ENCODE measurements at places on chromosomes 4 and X.
A peak's percentile ranks its signal among the peaks of the same experiment; 100 is the strongest.

- no peak for DNase-seq
Observed at GRCh38 chrX:15376956-15377355, 7.3 kb downstream of the VEGFD start.

- no peak for DNase-seq
Observed at GRCh38 chr4:112340023-112340422, 42.9 kb downstream of the ALPK1 start.

GRCh38 chrX:39149761-39150160 lies 348.5 kb downstream of the MID1IP1 start:
- DNase-seq = peak; percentile 18

GRCh38 chrX:104697294-104697693 lies 131.3 kb downstream of the IL1RAPL2 start:
- DNase-seq = no peak

- DNase-seq = no peak
Observed at GRCh38 chrX:81708487-81708886, 506.6 kb downstream of the SH3BGRL start.

GRCh38 chr4:110994781-110995180 lies 371.9 kb upstream of the PITX2 start:
- DNase-seq = no peak

DNA sequence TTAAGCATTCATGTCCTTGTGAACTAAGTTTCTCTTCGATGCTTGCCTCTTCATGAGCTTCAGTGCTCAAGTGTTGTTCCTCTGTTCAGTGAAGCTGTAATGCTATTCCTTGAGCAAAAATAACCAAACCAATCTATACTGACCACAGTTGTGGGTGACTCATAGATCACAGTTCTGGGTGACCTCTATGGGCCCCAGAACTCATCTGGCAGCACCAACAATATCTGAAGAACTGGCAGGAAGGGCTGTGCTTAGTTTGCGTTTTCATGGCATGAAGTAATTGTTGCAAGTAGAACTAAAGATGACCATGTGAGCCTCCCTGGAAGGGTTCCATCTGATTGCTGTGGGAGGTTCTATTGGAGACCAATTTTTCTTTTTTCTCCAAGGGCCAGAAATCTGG lies 106.2 kb downstream of the CCNG2 start:
- no peak for DNase-seq

- DNase-seq = no peak
Observed at GRCh38 chrX:3485727-3486126, 139.3 kb upstream of the MXRA5 start.

DNA sequence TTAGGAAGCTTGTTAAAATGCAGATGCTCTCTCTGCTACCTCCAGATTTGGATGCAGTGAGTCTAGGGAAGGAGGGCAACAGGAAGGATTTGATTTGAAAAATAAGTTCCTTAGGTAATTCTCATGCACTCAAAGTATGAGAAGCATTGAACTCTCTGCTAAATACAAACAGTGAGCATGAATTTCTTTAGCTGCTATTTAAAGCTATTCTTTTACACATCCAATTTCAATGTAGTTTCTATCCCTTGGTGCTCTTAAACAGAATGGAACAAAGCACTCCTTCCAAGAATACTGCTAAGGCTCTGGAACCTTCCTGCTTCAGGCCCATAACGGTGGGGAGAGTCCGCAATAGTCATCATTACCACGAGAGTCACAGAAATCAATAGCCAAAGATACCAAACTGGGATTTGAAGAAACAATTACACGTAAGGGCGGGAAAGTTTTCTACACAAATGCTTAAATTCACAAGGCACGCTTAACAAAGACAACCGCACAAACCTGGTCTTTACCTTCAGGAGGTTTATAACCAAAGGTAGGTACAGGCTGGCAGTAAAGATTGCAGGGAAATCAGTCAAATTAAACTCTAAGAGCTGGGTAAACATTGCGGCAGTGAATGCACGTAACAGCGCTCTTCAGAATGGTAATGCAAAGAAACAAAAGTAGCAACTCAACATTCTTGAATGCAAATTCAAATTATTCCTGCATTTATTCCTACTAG lies 123.2 kb upstream of the NAP1L5 start:
- no peak for DNase-seq

DNA sequence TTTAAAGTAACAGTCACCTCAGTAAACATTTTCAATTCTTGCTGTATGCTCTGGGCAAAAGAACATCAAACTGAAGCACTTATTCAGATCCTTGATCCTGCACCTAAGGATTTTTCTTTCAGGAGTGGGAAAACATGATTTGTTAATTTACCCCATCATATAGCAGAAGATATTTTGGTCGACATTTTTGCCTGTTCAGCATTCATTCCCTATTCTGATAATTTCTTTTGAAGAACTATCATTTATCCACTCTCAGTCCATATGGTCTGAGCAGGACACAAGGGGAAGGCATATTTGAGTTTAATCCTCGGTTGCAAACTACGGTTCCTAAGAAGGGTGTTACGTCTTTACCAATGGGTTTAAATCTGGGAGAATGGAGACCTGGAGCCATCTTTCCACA lies 1.2 kb upstream of the CLOCK start:
- DNase-seq = no peak

- DNase-seq = no peak
Observed at GRCh38 chrX:55312655-55313054, 47.9 kb upstream of the PAGE3 start.

GRCh38 chr4:13830449-13830848 lies 202.9 kb upstream of the BOD1L1 start:
- no peak for DNase-seq

GRCh38 chrX:49291615-49292337 lies 11.7 kb upstream of the GAGE10 start:
- DNase-seq = peak; percentile 58

- no peak for DNase-seq
Observed at GRCh38 chr4:148007314-148007760, 275.4 kb downstream of the ARHGAP10 start.

- no peak for DNase-seq
Observed at GRCh38 chr4:108351791-108352190, 183.1 kb upstream of the LEF1 start.

GRCh38 chrX:15116900-15117299 lies 153.0 kb downstream of the ASB9 start:
- no peak for DNase-seq

DNA sequence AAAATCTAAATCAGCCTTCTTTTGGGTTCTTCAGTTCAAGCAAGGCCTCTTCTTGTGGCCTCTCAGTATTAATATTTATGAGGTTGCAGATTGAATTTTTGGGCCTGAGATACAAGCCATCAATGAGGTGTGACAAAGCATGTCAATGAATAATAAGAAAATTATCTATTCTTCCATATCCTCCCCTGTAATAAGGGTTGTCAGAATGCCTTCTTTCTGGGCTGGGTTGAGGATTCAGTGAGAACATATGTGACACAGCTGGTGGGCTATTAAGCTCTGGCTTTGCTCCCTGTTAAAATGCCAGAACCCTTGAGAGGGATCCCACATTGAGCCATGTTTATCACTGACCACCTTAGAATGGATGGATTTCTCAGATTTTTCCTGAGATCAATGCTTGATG lies 187.2 kb downstream of the AR start:
- DNase-seq = no peak

GRCh38 chr4:849478-850175 lies 23.7 kb upstream of the CPLX1 start:
- no peak for DNase-seq

- DNase-seq = peak; percentile 0
Observed at GRCh38 chr4:124711471-124712371, 811 bp downstream of the ANKRD50 start.

GRCh38 chr4:83712890-83713289 lies 177.0 kb downstream of the GPAT3 start:
- no peak for DNase-seq

DNA sequence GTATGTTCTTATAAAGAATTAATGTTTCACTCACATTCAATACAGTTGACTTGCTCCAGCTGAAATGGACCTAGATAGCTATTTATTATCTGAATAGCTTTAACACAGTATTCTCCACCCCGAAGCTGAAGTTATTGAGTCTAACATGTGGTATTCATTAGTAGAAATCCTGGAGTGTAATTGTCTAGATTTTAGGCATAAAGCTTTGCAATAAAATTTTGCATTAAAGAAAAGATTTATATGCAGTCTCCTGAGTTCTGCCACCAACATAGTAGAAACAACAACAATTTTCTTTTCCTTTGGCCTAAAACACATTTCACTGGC lies 90.2 kb upstream of the DCLK2 start:
- no peak for DNase-seq

DNA sequence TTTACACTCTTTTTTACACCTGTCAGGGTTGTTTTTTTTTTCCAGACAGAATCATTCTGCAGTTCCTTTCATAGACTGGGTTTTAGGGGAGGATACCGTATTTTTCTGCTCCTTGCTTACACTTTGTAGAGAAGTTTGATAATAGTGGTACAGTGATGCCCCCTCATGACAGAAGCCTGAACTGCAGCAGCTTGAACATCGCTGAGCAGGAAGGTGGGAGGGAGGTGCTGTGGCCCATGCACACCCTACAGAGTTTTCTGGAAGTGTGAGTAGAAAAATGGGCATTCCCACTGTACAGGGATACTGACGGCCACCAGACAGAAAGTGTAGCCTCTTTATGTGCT lies 54.5 kb downstream of the RAB40A start:
- DNase-seq = peak; percentile 60

GRCh38 chr4:121597346-121597934 lies 99.3 kb downstream of the ANXA5 start:
- DNase-seq = no peak

GRCh38 chr4:187380181-187380581 lies 615.4 kb upstream of the ZFP42 start:
- DNase-seq = no peak

- peak; percentile 30 for DNase-seq
Observed at GRCh38 chr4:40909363-40909876, 159.7 kb downstream of the NSUN7 start.

DNA sequence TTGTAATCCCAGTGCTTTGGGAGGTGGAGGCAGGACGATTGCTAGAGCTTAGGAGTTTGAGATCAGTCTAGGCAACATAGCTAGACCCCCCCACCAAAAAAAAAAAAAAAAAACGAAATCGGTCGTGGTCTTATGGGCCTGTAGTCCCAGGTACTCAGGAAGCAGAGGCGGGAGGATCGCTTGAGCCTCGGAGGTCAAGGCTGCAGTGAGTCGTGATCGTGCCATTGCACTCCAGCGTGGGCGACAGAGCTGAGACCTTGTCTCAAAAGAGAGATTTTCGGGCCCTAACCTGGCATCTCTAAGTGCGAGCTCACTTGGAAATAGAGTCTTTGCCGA lies 7.0 kb upstream of the LETM1 start:
- no peak for DNase-seq

DNA sequence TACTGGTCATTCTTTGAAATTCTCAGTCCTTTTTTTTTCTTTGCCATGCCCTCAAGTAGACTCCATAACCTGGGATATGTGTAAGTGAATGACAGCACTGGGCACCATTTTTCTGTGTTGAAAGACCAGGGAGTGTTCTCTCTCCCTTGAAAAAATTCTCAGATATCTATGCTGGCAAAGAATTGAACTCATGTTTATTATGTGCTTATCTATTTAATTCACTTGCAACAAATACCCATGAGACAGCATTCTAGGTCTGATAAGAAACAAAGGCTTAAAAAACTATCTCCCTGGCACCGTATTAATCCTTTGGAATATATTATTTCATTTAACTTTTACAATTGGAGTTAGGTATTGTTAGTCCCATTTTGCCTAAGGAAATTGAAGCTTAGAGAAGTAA lies 36.7 kb downstream of the LARP7 start:
- DNase-seq = no peak

DNA sequence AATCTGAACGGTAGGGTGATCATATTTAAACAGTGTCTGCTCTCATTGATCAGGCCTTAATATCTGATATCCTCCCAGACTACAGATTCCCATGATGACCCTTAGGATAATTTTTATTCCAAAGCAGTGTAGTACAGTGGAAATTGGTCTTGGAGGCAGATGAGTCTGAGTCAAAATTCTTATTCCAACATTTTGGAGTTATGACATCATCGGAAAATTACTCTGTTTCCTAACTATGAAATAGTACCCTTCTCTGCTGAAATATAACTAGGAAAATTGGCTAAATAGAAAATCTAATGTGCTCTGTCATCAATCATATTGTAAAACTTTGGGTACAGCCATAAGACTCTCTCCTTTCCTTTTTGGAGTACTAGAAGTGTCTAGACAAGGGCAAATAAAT lies 583.3 kb downstream of the STPG2 start:
- DNase-seq = no peak

DNA sequence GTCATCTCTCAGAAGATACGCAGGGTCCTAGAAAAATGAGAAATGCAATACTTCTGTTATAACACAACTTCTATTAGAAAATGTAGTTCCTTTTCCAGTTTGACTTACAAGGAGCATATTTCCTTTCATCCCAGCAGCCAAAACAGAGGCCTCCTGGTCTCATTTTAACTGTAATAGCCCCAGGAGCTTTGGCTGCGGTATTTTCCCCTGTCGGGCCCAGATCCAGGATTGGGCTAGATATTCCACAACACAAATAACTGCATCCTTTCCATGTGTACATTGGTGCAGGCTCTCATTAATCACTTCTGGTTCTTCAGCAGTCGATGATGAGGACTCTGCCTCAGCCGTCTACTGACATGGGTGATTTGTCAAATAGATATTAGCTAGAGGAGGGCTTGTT lies 166.1 kb downstream of the TENM3 start:
- no peak for DNase-seq

GRCh38 chr4:15893962-15894361 lies 44.6 kb downstream of the FGFBP1 start:
- DNase-seq = no peak

- DNase-seq = no peak
Observed at GRCh38 chrX:15204130-15204751, 65.6 kb downstream of the ASB9 start.
